ENCODE measurements at places on chromosomes 2 and 18.

DNA sequence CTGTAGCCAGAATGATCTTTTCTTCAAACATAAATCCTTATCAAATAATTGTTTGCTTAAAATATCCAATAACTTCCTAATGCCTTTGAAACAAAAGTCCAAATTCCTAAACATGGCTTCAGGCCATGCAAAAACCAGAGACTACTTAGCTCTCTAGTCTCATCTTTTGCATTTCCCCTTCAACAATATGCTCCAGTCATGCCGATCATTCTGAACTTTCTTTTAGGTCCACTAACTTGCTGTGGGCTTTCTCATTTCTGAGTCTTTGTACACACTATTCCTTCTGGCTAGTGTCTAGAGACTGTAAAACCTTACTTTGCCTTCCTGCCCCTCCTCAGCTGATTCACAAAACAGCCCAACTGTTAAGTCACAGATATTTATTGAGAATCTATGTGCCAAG is 51.5 kb downstream of the VIL1 start:
- no peak for DNase-seq

GRCh38 chr2:172655091-172655837 is 80.4 kb upstream of the RAPGEF4 start:
- DNase-seq, result no peak

- no peak for DNase-seq
These were observed 127.1 kb downstream of the SH3RF3 start for GRCh38 chr2:109256111-109256510.

DNA sequence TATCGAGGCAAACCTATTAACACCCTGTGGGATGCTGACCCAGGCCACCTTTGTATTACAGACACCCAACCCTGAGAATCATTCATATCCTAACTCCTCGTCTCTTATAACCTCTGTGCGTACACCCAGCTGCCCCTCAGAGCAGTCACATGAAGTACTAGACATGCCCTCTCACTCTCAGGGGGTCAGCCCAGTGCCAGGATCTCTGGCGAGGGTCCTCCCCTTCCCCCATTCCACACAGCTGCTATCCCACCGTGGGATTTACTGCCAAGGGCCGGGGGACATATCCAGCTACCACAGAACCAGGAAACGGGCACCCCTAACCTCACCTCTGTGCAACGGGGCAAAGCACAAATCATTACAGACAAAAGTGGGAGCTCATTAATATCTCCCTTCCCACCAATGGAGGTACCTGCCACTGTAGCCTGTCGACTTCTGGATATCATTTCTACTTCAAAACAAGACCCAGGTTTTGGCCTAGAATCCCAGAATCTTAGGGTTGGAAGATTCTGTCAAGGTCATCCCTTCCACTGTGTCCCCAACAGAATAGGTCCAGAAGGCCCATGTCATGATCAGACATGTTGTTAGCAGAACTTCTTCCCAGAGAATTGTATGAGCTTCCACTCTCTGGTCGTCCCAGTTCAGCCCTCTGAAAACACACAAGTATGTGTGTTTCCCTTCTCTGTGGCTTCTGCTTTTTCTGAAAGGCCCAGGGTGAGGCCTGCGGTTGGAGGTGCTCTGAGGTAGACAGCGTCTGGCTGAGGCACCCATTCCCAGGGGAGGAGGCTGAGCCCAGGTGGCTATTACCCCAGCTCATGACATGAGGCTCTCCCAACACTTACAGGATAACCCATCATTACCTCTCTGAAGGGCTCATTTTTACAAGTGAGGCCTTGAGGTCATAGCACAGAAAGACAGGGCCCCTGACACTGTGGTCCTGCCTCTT is 1.7 kb downstream of the TMBIM1 start:
- DNase-seq, result peak; percentile 55

GRCh38 chr2:80075719-80076118 is 228.8 kb downstream of the LRRTM1 start:
- DNase-seq, result no peak

- DNase-seq, result no peak
These were observed 750 bp upstream of the CCDC150 start for GRCh38 chr2:196638765-196639164.

DNA sequence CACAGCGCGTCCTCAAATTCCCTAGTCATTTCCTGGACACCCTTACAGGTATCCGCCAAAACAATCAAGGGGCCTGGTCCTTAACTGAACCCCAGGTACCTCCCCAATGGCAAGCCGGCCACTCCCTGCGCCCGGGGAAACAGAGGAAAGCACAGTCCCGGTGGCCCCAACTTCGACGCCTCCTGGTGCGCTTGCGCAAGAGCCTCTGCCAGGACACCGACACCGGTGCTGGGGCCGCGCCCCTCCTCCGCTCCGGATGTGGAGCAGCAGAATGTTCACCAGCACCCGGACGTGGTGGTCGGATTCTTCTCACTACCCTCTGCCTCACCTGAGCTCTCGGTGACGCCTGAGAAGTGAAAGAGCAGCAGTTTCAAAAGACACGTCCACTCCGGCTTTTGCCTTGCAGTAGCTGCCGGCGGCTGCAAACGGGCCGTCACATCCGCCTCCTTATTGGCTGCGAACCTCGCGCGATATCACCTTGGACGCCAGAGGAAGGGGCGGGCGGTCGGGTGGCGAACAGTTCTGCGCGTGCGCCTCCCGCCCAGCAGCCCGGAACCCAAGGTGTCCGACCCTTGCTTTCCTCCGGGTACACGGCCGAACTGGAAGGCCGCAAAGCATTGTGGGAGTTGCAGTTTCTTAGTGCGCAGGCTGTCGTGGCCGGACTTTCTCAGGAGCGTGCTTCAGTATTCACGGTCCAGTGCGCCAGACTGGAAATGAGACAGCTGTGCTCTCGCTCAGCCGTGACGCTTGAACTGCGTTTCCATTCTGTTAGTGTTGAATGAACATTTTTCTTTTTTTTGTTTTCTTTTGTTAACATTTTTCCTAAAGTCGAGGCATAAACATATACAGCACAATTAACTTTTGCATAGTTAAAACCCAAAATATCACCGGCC is at the start of gene TXNDC9:
TSS of gene TXNDC9 (minus strand) at position 423 of the 893 bp plus-strand sequence. CDS start 3,123 bp downstream, outside the sequence.
- peak; percentile 99 for DNase-seq

DNA sequence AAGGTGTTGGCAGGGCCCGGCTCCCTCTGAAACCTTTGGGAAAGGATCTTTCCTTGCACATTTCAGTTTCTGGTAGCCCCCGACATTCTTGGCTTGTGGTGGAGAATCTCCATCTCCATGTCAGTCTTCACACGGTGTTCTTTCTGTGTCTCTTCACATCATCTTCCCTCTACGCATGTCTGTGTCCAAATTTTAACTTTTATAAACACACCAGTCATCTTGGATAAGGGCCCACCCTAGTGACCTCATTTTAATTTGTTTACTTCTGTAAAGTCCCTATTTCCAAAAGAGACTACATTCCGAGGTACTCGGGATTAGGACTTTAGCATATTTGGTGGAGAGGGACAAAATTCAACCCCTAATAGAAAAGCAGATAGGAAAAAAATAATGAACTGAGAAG is 138.4 kb downstream of the GALNT3 start:
- no peak for DNase-seq

DNA sequence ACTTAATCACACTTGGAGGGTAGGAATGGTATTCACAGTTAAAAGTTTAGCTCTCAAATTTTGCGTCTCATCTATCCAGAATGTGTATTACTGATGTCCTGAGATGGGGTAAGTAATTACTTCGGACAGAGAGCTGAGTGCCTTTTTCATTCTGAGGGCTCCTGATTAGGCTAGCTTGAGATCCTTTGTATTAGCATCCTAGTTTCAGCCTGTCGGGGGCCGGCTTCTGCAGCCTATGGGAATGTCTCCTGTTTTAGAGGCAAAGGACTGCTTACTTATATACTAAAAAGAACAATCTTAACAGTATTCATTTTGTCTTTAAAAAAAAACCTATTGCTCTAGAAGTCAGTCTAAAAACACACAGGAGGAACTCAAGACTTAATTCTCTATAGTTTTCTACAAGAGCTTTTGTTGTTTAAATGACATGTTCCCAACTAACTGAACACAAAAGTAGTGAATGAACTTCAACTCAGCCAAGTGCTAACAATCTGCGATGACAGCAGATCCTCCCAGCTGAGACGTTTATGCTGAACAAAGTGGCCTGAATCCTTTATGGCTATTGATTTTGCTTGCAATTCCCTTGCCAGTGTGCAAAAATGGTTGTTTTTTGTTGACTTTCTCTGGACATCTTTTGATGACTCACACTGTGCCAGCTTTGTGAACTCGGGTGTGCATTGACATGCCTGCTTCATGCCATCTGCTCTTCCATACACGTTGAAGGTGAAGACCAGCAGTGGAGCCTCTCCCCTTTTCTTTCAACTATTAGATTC is 118.7 kb downstream of the LYPD6B start:
- DNase-seq, result no peak

- DNase-seq, result no peak
These were observed 30.3 kb downstream of the PAX3 start for GRCh38 chr2:222268311-222268990.

DNA sequence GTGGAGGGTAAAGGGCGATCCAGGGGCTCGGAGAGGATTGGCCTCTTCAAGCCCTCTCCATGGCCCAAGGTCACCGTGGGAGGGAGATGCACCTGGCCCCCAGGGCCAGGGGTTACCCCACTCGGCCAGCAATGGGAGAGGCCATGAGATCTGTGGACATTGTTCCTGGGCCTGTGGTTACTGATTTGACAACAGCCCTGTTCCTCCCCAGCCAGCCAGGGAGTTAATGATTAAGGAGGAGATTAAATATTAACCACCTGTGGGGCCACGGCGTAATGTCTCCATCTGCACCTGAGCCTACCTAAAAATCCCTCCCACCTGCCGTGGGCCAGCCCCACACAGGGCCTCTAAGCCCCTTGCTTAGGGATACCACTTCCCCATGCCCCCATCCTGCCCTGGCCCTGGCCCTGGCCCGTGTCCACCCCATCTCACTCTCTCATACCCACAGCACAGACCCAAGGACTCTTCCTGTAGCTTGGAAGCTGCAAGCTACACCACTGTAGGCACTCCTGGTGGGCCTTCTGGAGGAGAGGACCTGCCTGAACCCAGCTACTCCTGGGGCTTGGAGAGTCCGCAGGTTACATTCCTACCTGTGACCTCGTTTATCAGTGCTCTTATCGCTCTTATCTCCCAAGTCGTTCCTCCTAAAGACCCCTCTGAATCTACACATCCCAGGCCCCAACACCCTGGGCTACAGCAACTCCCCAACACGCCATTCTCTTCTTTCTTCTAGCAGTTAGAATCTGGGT is 32.1 kb downstream of the ZFP36L2 start:
- no peak for DNase-seq

- DNase-seq, result no peak
These were observed 318.0 kb downstream of the FIGN start for GRCh38 chr2:163417596-163418337.

DNA sequence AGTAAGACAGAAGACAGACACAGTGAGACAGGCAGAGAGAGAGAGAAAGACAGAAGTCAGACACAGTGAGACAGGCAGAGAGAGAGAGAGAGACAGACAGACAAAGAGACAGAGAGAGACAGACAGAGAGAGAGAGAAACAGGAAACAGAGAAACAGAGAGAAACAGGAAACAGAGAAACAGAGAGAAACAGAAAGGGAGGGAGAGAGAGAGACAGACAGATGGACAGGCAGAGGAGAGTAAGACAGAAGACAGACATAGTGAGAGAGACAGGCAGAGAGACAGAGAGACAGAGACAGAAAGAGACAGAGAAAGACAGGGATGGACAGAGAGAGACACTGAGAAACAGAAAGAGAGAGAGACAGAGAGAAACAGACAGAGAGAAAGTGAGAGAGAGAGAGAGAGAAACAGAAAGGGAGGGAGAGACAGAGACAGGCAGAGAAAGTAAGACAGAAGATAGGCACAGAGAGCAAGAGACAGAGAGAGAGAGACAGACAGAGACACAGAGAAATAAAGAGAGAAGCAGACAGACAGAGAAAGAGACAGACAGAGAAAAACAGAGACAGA is 109.3 kb upstream of the ANKRD30BL start:
- DNase-seq, result no peak

- no peak for DNase-seq
These were observed 44.7 kb downstream of the PDK1 start for GRCh38 chr2:172600557-172601008.

DNA sequence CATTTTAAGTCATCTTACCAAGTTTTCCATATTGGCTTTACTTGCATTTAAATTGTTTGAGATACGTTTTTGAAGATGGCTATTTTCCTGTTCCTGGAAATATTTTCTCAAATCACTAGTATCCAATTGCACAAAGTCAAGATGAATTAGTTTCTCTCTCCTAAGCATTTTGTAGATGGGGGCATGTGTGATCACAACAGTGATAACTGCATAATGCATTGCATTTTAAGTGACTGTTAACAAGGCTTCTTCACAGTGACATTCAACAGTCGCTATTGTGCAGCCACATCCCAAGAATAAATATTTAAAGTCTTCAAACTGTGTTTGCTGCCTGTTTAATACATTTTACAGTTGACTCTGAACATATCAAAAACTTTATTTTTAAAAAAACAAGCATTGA is 694.2 kb upstream of the CDH7 start:
- DNase-seq, result no peak

DNA sequence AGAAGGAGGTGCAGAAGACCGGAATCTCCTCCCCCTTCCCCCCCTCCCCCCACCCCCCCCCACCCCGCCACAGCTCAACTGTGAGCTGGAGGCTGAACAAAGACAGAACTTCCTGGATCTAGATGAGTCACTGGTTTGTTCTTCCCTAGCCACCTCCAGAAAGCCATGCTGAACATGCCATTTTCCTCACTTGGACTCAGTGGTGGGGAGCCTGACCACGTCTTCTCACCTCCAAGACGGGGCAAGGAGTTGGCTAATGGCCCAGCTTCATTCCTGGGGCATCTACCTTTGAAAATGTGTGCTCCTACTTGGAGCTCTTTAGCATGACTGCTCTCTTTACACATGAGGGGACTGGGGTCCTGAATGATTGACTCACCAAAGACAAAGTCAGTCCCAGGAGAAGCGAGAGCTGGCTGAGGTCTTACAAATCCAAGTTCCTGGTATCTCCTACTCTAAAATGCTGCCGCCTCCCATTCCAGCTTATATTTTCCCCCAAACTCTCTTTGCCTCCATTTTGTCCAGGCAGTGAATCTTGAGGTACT is 22.6 kb upstream of the FZD5 start:
- DNase-seq, result peak; percentile 37

- no peak for DNase-seq
These were observed 854 bp downstream of the GPR155 start for GRCh38 chr2:174485788-174486562.

- peak; percentile 5 for DNase-seq
These were observed 295.4 kb upstream of the SPRED2 start for GRCh38 chr2:65727816-65728215.

GRCh38 chr2:229882583-229882982 is 39.2 kb downstream of the TRIP12 start:
- no peak for DNase-seq

- DNase-seq, result no peak
These were observed 202.4 kb upstream of the OSR1 start for GRCh38 chr2:19560785-19561184.
